Mucosa of descending colon (tissue), 3 donors: ENCODE measurements at places on chromosomes 5 and 9. TPM values are rescaled to one million over a fixed set of nuclear protein-coding genes. Genes with fewer than 3 reads are reported as not detected.

Gene MLANA
- not detected for total RNA-seq

Gene PNPLA7
- 17.2 TPM for total RNA-seq

Gene NR5A1
- not detected for total RNA-seq

Gene PDCD1LG2
- 0.20 TPM for total RNA-seq

Gene LRRTM2
- 0.06 TPM for total RNA-seq

Gene KIF4B
- total RNA-seq: not detected

Gene SPATA31A1
- not detected for total RNA-seq

Gene SPATA31D4
- total RNA-seq: not detected

Gene F2RL2
- total RNA-seq: 0.17 TPM

Gene PCDHGA7
- 1.0 TPM for total RNA-seq

Gene CBY3
- not detected for total RNA-seq

Gene KLF4
- total RNA-seq: 438 TPM

Gene PLPPR1
- total RNA-seq: 0.31 TPM
